ENCODE measurements at places on chromosomes 13 and 19.

DNA sequence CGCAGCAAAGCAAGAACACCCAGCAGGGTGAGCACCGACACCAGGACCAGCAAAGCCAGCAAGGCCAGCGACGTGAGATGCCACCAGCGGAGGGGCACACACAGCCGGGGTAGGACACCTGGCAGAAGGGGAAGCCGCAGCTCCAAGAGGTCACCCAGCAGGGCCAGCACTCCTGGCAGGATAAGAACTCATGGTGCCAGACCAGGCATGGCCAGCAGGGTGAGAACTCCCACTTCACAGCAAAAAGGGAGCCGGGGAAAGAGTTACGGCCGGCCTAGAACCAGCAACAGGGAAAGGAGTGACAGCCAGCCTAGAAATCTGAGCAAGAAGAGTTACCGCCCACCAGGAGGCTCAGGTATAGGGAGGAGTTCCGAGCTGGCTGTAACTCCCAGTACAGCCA is 486 bp downstream of the SRRM5 start:
- no peak for DNase-seq

GRCh38 chr13:109870696-109871370 is 84.5 kb upstream of the IRS2 start:
- no peak for DNase-seq

GRCh38 chr19:31451686-31452330 is 102.6 kb upstream of the TSHZ3 start:
- no peak for DNase-seq

DNA sequence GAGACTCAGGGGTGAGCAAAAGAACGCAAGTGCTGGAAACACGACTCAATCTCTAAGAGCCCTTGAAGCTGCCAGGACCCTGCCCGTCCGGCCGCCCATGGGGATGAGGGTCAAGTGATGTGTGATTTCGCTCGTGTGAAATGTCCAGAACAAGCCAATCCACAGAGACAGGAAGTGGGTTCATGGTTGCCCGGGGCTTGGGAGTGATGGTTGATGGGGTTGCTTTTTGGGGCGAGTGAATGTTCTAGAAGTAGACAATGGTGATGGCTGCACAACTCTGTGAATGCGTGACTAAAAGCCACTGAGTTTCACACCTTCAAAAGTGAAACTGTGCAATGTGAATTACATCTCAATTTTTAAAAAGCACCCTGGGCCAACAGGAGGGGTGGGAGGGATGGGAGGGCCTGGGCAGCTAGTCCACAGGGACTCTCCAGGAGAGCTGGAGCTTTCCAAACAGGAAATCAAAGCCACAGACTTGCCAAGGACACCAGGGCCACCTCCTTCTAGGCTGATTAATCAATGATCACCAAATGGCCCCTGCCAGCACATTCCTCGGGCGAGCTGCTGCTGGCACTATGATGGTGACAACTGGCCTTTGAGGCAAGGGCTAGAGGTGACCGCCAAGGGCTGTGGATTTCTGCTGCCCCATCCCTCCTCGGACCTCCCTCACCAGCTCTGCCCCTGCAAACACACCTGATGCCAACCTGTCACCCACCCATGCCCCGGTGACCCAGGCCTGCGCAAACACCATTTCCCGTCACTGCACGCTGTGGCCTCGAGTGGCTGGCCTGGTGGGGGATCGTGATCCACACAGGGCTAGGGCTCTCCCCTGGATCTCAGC is 14.0 kb downstream of the DPP9 start:
- no peak for DNase-seq

- no peak for DNase-seq
These were observed 3.4 kb upstream of the CTU1 start for GRCh38 chr19:51111606-51112005.

DNA sequence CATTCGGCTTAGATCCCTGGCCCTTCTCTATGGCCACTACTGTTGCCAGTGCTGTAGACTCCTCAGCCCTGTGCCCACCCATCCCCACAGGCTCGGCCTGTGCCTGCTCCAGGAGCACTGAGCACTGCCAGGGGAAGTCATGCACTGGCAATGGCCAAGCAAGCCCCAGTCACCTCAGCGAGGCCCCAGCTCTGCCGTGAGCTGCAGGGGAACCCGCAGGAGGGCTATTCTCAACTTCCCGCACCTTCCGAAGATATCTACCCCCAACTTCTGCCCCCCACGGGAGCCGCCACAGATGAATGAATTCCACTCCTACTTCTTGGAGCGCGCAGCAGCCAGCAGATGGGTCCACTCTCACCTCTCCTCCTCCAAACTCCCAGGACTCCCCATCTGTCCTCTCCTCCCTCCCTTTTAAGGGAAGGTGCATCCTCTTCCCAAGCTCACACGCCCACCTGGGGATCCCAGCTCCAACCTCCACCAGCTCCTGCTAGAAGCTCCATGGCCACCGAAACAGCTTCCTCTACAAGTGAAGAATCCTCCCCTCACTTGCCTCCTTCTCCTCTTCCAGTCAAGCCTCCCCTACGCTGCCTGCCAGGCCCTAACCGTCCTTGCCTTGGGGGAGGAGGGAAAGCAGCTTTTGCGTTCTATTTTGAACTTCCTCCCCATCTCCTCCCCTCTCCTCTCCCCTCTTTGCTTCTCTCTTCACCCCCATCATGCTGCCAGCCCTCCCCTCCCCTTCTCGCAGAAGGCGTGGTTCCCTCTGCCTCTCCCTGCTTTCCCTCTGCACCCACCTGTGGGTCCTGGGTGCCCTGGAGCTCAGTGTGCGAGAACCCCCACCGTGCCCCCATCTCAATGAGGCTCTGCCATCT is 52.2 kb downstream of the PEPD start:
- DNase-seq = peak; percentile 63

- no peak for DNase-seq
These were observed 1338.1 kb downstream of the OLFM4 start for GRCh38 chr13:54366728-54367127.

GRCh38 chr13:48950501-48950875 is 25.2 kb upstream of the FNDC3A start:
- DNase-seq = no peak

DNA sequence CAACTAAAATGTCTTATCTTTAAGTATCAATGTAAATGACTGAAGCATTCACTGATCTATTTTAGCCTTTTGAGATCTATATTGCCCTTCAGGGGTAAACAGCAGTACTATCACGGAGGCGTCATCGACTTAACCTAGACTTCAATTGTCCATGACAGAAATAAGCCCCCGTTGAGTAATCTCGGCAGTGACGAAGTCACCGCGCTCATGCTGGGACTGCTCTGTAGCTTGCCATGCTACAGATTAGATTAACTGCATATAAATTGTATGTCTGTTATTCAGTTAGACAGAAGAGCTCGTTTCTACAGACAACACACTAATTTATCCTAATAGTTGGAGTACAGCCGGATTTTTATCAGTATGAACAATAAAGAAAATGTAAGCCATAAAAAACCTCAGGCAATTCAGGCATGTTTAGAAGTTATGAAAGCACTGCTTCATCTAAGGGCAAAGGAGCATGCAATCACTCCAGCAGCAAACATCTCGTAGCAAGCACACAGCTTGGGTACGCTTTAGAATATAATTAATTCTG is 56.6 kb downstream of the TUBGCP3 start:
- no peak for DNase-seq

DNA sequence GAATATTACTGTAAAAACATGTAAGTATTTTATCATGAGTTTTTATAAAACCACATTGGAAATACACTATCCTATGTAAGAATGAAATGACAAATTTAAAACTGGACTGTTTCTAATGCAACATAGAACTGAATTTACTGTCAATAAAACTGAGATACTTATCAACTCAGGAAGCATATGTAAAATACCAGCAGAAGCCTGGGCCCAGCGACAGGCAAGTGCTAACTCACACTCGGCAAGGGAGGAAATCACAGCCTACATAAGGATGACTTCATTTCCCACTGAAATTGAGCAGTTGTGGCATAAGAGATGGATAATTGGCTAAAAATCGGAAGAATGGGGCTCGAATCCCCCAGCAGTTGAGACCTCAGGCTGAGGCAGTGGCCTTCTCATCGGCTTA is 12.1 kb downstream of the PROZ start:
- DNase-seq = no peak

GRCh38 chr13:114174529-114174961 is 4.5 kb upstream of the CFAP97D2 start:
- no peak for DNase-seq

GRCh38 chr13:33349986-33350826 is 64.7 kb upstream of the STARD13 start:
- peak; percentile 42 for DNase-seq

GRCh38 chr13:63684822-63685221 is 2269.2 kb upstream of the PCDH20 start:
- no peak for DNase-seq

- peak; percentile 50 for DNase-seq
These were observed 108.5 kb downstream of the PTPRS start for GRCh38 chr19:5231857-5232678.

GRCh38 chr13:100443278-100443997 is 145.2 kb downstream of the GGACT start:
- no peak for DNase-seq

DNA sequence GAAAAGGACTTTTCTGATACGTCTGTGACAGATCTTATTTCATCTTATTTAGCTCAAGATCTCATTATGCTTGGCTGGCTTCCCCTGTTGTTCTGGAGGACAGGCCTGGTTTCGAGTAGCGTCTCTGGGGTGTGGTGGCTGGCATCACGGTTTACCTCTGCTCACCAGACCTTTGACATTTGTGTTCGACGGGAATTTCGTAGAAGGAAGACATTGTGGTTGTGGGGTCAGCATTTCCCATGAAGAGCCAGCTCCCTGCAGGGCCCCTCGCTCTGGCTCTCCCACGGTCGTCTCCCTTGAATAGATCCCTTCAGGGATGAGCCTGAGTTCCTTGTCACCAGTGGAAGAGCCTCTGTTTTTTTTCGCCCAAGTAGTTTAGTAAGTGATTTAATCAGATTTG is 78.6 kb upstream of the TEX29 start:
- no peak for DNase-seq

GRCh38 chr19:13165162-13165997 is 15.2 kb downstream of the IER2 start:
- no peak for DNase-seq

DNA sequence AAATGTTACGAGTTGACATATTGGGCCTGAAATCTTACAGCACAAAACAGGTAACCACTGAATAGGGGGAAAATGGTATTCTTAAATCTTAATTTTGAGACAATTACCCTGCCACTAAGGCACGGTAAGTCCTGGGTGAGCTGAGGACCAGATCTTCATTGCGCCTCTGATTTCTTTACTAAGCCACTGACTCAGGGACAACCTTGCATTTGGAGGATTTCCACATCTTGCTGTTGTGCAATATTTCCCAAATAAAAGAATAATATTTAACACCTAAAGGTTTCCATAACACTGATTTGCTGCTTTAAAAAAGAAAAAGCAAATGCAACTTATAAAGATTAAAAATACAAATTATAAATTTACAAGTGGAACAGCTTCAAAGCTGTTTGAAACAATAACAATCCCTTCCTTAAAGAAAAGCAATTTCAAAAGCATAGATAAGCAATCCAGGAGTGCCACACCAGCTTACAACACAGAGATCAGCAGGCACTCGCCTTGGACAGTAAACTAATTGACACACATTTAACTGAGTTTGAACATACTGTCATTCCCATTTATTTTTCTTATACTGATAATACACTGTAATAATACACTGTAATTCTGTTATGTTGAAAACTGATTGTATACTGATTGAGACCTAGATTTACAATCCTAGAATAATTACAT is 79.6 kb upstream of the DOCK9 start:
- no peak for DNase-seq

GRCh38 chr19:53903055-53903680 is 5.9 kb upstream of the CACNG7 start:
- DNase-seq = no peak

- no peak for DNase-seq
These were observed 2.4 kb downstream of the COX7A1 start for GRCh38 chr19:36149673-36150406.

DNA sequence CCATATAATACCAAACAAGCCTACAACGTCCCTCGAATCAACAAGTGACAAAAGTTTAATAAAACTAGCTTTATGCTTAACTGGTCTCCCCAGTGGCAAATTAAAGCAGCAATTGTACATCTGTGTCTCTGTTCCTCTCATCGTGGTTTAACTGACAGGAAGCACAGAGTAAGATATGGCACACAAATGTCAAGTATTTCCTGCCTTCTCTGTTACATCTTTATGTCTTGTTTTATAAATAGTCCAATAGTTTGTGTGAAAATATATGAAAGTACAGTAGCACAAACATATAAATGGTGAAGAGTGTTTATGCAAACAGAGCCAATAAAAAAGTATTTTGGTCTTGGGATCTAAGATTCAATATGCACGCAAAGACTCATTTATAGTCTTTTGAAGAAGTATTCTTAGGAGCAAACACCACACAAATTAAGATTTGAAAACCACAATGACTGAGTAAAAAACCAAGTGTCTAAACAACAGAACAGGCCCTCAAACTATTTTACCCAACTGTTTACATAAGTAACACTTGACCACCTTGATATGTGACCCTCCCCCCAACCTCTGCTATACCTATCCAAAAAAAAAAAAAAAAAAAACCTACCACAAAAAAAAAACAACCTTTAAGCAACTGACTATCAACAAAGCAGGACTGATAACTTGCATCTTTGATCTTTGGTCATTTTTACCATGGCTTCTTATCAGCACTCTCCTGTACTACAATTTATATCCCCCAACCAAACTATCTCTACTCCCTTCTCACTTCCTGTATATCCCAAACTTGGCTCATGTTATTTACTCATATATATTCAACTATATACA is 14.0 kb downstream of the ELF1 start:
- DNase-seq = no peak

- DNase-seq = no peak
These were observed 11.4 kb upstream of the SHC2 start for GRCh38 chr19:472005-472858.

DNA sequence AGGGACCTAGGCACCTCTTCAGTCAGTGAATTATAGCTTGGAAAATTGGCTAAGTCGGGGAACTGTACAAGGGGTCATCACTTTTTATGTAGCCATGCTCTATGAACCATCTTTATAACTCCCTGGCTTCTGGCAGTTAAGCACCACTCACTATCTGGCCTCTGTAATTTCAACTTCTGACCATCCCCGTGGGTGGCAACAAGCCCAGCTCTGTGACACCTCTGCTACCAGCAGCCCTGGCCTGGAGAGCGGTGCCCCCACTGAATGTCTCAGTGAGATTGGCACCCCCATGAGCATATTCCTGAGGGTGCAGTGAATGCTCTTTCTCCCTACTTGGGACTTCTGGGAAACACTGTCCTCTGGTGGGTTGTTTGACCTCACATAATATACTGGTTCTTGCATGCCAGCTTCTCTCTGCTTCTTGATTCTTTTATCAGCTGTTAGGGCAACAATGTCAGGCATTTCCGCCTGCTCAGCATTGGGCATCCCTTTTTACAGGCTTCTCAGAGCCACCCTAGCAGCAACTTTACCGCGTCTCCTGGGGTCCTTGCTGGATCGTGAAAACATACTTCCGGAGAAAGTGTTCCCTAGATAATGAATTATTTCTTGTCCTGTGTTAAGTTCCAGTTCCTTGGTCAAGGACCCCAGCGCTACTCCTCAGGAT is 10.4 kb downstream of the KL start:
- DNase-seq = no peak

All from posterior cingulate gyrus (tissue), 11 donors.